ENCODE measurements at places on chromosomes 11 and 22. TPM values are rescaled to one million over a fixed set of nuclear protein-coding genes. Genes with fewer than 3 reads are reported as not detected.

CSNK1E gene
- polyA plus RNA-seq, result 155 TPM

LGR4 gene
- polyA plus RNA-seq, result 27.5 TPM

TOP3B gene
- polyA plus RNA-seq, result 11.2 TPM

RGL4 gene
- 2.2 TPM for polyA plus RNA-seq

GAL3ST1 gene
- polyA plus RNA-seq, result 4.6 TPM

FGF3 gene
- polyA plus RNA-seq, result 0.15 TPM

NLRP6 gene
- not detected for polyA plus RNA-seq

OR2D2 gene
- polyA plus RNA-seq, result not detected

RIMBP3B gene
- not detected for polyA plus RNA-seq

FXYD6 gene
- polyA plus RNA-seq, result 172 TPM

B3GAT1 gene
- 0.22 TPM for polyA plus RNA-seq

TREH gene
- polyA plus RNA-seq, result 0.29 TPM

ART5 gene
- polyA plus RNA-seq, result 2.7 TPM

ENTHD1 gene
- polyA plus RNA-seq, result not detected
